Stimulated activated CD4-positive, alpha-beta T cell treated with anti-CD3 and anti-CD28 coated beads, Interleukin-15, amount 100 ng/mL, for 48 hours (primary cell): ENCODE measurements at places on chromosomes 7 and 10.

GRCh38 chr7:132739271-132739955 is 163.1 kb upstream of the PLXNA4 start:
- no peak for DNase-seq

DNA sequence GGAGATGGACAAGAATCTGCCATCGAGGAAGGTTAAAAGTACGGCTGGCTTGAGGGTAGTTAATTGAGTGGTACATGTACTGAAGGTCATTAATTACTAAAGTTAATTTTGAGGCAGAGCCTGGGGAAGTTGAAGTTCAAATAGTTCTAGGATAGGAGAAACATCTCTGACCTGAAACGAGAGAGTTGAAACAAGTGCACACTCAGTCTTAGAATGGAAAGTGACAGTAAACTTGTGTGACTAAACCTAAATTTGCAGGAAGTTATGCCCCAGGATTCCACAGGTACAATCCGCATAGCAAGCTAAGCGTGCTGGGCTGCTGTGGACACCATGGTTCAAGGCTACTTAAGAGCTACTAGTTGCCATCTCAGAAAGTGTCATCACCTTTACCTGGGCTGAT is 209.9 kb downstream of the CHCHD3 start:
- no peak for DNase-seq

DNA sequence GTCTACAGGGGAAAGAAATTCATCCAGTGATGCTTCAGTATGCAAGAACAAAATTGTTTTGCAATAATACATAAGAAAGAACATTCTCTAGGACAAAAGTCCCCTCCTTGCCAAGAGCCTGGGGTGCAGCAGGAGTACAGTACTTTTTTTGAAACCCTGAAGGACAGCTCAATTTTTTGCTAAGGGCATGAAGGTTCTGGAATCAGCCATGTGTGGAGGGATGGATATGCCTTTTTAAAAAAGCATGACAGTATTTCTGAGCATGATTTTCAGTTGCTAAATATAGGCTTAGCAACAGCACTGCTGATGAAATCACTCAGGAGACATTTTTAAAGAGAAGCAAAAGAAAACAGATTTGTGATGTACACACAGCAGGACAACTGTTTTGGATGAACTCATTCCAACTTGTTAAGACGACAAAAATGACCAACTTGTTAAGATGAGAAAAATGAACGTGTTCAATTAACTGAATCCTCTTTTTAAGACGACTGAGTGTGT is 39.3 kb downstream of the HBP1 start:
- DNase-seq = no peak

GRCh38 chr10:77247031-77247990 is 390.3 kb downstream of the KCNMA1 start:
- no peak for DNase-seq

DNA sequence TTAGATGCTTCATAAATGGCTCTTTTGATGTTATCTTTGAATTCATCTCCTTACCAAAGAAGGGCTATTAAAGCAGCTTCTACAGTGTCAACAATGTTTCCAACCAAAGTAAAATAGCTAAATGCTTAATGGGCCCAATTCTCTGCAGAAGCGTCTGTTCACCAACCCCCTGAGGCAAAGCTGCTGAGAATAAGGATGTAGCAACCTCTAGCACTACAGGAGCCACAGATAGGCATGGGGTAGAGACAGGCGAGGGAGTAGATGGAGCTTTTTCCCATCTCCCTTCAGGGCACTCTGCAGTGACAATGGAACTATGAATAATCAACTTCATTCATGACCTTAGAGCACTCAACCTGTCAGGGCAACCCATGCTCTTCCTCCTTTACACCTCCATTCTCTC is 134.1 kb downstream of the FZD1 start:
- DNase-seq = no peak

DNA sequence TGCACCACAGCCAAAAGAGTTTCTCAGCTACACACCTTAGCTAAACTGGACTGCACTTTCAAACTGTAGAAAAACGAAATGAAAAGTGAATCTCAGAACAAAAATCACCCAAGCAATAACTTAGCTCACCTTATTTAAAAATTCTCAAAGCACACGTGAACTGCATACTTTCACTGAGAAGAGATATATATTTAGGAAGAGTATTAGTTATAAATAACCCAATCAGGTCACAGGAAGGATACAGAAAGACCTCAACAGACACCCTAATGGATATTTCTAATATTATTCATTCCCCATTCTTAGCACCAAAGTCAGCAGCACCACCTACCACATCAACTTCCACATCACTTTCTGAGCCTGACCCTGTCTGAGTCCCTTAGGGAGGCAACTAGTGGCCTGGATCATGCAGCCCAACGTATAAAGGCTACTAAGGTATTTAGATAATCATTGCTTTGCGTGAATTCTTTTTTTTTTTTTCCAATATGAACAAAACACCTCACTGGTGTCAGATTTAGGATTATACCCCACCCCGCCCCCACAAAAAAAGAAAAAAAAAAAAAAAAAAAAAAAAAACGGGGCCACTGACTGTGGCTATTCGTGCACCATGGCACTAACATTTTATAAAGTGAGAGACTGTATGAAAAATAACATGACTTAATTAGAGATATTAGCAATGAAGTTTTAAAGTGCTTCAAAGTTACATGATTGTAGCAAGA is 2.6 kb downstream of the ABI1 start:
- no peak for DNase-seq

DNA sequence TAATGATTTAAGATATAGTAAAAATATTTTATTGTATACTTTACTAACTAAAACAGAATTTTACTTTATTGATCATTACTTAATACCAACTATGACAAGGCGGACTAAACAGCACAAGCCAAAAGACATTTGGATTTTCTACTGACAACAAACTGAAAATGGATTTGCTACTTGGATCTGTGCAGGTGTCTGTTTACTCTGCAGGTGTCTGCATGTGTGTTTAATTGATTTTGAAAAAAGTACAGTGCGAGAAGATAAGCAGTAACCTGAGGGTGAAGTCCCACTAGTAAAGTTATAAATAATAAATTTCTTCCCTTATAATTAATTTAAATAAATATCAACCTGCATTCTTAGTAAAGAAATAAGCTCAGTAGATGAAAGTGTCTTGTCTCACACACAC is 696.8 kb upstream of the MBL2 start:
- DNase-seq = no peak

DNA sequence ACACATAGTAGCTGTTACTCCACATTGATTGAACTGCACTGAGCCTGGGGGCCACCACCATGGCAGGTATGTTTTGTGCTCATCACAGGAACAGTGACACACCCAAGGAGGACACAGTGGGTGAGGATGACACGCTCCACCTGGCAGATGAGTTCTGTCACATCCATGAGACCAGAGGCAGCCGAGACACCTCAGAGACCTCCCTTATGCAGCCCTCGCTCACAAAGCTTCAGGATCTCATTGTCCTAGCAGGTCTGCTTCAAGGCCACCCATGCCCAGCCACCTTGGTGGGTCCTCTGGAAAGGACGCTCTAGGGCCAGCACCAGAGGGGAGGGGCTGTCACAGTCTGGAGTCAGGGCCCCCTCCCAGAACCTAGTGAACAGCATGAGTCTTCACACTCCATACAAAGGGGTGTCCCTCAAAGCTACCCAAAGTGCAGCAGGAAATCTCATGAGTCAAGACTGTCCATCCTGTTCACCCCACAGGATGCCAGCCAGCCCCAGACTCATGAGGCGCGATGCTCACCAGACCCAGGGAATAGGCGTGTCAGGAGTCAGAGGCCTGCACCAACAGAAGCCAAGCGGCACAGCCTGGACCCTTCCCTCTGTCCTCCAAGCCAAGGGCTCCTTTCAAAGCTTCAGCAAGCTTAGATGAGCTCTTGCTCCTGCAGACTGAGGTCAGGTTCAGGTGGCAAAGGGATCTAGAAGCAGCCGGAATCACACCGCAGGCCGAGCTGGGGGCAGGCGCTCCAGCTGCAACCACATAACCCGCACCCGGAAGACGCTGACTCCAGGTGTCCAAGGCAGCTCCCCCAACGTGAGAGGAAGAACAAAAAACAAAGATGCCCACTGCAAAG is 9.6 kb downstream of the FAM53B start:
- no peak for DNase-seq

GRCh38 chr7:34612661-34613060 is 45.4 kb upstream of the NPSR1 start:
- DNase-seq = no peak

DNA sequence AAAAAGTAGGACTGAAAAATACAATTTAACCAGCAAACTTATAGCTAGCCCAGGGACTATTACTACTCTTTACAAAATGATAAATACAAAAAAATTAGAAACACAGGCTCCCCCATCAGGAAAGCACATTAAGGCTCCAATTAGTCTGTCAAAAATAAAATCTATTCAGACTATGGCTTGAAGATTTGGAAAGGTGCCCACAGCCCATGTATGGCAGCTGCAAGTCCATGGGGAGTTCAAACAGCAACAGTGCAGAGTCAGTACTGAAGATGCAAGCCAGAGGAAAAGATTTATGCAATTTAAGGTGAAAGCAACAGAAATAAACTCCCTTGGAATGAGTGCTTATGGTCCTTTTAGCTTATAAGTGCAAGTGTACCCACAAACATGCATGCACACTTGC is 29.7 kb downstream of the IMMP2L start:
- no peak for DNase-seq

DNA sequence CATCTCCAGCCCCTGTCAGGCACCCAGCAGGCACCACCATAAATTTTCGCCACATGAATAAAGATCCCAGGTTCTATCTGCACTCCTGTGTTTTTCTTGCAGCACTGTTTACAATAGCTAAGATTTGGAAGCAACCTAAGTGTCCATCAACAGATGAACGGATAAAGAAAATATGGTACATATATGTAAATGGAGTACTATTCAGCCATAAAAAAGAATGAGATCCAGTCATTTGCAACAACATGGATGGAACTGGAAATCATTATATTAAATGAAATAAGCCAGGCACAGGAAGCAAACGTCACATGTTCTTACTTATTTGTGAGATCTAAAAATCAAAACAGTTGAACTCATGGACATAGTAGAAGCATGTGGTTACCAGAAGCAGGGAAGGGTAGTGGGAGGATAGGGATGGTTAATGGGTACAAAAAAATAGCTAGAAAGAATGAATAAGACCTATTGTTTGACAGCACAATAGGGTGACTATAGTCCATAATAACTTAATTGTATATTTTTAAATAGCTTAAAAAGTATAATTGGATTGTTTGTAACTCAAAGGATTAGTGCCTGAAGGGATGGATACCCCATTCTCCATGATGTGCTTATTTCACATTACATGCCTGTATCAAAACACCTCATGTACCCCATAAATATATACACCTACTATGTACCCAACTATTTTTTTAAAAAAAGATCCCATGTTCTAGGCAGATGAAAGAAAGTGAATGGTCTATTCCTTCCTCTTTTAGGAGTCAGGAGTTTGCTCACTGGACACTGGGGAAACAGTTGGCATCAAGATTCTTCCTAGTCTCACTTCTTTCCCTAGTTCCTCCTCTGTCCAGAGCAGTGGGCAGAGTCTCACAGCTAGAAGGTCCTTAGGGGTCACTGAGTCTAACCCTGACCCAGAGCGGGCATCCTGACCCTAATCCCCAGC is 1.0 kb upstream of the NPFFR1 start:
- DNase-seq = no peak

GRCh38 chr7:24851786-24852185 is 94.5 kb upstream of the GSDME start:
- no peak for DNase-seq

DNA sequence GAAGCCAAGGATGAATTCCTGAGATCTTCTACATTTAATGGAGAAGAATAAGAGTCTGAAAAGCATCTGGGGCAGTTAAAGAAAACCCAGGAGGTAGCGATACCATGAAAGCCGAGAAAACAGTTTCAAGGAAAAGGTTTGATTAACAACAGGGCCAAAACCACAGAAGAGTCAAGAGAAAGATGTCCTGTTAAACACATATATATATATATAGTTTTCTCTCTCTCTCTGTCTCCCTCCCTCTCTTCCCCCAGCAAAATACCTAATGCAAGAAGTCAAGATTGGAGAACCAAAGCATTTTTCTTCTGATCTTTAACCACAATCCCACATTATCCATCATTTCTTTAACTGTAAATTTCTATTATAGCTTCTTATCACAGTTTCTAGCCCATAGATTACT is 261.4 kb downstream of the SNX13 start:
- no peak for DNase-seq

DNA sequence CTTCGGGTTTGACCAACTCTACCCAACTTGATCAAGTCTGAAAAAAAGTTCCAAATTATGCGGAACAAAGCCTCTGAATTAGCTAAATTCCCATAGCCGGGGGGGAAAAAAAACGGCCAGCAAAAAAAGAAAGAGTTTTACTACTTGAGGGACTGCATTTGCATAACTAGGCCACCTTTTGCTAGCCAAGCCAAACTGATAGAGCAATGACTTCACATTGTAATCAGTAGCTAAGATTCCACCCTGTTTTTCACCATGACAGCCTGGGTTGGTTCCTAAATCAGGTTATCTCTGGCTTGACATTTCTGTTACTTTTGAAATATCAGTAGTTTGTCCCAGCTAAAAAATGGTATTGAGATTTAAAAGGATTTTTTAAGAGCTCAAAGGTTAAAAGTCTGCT is 31.4 kb upstream of the CREB3L2 start:
- no peak for DNase-seq

- no peak for DNase-seq
These were observed 22.7 kb upstream of the SLC35B4 start for GRCh38 chr7:134339475-134339874.

GRCh38 chr10:127195041-127195506 is 1.3 kb downstream of the INSYN2A start:
- no peak for DNase-seq

- DNase-seq = no peak
These were observed 1.2 kb downstream of the ANTXRL start for GRCh38 chr10:46287846-46288477.

DNA sequence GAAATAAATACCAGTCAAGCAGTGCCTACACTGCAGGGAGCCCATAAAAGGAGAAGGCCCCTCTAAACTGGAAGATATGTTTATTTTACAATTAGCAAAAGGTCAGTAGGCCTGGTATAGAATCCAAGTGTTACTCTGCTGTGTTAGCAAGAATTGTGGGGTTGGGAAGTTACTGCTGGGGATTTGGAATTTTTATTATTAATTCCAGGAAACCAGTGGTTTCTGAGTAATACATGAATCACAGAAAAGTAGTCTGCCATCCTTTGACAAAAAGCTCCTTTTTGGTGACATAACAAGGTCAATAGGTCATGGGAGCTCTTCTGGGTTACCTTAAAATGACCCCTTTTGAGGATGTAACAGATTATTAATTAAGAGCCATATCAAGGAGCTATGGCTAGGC is 67.4 kb downstream of the ZNF92 start:
- DNase-seq = no peak

DNA sequence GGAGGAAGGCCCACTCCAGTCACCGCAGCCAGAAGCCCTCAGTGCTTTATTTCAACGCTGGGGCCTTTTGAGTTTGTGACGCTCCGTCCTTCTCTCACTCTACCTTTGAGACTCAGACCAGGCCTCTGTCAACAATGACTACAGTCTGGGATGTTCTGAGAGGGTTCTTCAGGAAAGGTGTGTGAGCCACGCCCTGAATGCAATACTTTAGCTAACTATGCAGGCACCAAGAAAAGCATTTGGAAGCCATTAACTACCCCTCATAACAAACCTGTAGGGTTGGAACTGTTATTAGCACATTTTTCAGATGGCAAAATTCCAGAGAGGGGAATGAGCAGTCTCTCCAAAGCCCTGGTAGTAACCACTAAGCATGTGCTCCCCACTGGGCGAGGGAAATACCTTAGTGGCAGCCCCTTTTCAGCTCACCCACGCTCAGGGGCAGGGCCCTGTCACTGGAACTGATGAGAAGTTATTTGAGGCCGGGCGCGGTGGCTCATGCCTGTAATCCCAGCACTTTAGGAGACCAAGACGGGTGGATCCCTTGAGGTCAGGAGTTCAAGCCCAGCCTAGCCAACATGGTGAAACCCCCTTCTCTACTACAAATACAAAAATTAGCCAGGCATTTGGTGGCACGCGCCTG is 5.7 kb upstream of the ARPC1B start:
- no peak for DNase-seq
